ENCODE measurements at places on chromosomes 12 and 14.

DNA sequence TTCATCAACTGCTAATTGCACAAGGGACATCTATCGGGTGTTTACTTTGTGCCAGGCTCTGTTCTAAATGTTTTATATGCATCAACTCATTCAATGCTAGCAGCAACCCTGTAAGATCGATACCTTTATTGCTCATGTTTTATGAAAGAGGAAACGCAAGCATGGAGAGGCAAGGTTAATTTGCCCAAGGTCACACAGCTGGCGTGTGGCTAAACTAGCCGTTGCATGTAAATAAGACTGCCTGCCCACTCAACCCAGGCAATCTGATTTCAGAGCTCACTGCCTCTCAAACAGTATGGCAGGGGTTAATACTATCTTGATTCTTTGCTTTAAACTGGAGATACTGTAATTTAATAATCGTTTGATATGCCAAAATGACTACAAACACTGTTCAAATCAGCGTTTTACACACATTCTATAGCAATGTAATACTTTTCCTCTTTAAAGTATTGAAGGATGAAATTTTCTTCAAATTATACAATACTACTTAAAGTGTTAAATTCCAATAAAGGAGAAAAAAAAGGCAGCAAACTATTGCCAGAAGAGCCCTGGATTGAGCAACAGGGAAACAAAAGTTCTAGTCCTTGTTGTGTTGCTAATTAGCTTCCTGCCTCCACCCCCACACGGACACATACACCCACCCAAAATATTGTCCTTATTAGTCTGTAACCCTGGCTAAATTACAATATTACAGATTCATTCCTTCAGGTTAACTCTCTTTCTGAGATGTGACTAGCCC, 39.1 kb upstream of the DHRS7 start:
- DNase-seq: peak; percentile 26

- no peak for DNase-seq
Observed at GRCh38 chr14:99554757-99555531, 49.1 kb downstream of the CCDC85C start.

DNA sequence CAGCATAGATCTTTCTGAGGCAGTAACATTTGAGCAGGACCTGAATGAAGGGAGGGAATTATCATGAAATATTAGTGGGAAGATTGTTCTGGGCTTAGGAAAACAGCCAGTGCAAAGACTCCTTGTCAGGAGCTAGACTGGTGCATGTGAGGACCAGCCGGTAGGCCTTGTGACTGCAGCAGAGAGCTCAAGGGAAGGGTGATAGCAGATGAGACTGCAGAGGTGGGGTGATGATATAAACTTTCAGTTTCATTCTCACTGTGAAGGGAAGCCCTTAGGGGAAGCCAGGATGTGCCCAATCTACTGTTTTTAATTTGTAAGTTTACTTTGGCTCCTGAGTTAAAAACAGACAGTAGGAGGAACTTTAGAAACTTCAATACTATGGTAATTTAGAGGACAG, 12.4 kb downstream of the IL22 start:
- peak; percentile 71 for DNase-seq

- DNase-seq: no peak
Observed at GRCh38 chr14:100176811-100177327, 17.4 kb upstream of the DEGS2 start.

DNA sequence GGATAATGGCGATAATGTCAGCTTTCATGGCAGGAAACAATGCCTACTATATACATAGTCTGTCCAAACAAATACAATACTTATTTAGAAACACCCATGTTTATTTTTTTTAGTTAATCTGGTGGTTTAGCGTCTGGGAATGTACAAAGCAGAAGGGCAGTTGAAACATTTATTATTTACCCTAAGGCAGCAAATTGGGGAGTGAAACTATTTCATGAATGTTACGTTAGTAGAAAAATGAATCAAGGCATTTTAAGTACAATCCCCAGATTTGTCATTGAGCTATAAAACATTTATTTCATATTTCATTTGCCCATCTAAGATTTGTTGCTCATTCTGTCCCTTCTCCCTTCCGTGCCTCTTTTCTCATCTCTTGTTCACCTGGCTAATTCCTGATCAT, 87.1 kb upstream of the ATF1 start:
- no peak for DNase-seq

DNA sequence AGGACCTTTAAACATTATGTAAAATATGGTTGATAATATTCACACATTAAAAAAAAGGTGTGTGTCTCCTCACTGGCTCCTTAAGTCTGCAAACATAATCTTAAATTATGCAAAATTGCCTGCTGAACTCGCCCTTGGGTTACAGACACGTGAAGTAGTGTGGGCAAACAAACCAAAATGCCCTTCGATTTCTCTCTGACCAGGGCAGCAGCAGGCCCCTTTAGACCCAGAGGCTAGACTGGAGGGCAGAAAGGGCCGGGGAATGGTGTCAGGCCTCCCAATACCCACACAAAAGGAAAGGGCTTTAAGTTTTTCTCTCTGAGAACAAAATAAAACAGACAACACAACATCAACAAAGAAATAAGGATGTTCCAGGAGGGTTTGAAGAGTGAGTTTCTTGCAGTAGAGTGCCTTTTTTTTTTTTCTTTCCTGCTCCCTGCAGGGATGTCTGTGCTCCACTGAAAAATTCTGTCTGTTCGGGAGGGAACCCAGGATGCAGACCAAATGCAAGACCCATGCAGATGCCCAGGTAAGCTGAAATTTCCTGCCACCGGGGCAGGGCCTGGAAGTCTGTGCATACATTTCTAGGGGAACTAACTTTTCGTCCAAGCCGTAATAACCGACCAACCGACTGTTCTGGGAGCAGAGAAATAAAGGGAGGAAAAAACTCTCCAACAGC, 1.7 kb downstream of the TBX3 start:
- DNase-seq: no peak

DNA sequence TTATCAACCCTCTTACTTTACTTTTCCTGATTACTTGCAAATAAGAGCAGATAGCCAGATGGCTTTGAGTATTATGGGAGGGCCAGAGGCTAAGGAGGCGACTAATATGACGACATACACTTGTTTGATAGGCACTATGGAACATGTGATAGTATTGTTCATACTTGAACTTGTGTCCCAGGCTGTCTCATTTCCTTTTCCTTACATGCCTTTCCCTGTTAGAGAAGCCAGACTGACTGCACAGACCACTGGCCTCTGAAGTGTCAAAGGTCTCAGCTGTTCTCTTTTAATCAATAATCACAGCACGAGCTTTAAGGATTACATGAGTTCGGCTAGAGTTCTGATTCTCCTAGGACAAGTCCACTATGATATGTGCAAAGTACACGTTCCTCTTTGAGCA, 326.0 kb downstream of the PRKD1 start:
- no peak for DNase-seq

- peak; percentile 52 for DNase-seq
Observed at GRCh38 chr14:65042731-65043372, 56.2 kb downstream of the FNTB start.

GRCh38 chr14:100582496-100583165, 4.6 kb downstream of the BEGAIN start:
- no peak for DNase-seq

- DNase-seq: no peak
Observed at GRCh38 chr12:54949073-54949711, 35.4 kb downstream of the TESPA1 start.

GRCh38 chr12:124517260-124518050, 50.0 kb downstream of the NCOR2 start:
- DNase-seq: no peak

- DNase-seq: no peak
Observed at GRCh38 chr12:118727979-118728366, 253.4 kb upstream of the SRRM4 start.

- no peak for DNase-seq
Observed at GRCh38 chr12:56699020-56699661, 11.1 kb upstream of the PTGES3 start.

DNA sequence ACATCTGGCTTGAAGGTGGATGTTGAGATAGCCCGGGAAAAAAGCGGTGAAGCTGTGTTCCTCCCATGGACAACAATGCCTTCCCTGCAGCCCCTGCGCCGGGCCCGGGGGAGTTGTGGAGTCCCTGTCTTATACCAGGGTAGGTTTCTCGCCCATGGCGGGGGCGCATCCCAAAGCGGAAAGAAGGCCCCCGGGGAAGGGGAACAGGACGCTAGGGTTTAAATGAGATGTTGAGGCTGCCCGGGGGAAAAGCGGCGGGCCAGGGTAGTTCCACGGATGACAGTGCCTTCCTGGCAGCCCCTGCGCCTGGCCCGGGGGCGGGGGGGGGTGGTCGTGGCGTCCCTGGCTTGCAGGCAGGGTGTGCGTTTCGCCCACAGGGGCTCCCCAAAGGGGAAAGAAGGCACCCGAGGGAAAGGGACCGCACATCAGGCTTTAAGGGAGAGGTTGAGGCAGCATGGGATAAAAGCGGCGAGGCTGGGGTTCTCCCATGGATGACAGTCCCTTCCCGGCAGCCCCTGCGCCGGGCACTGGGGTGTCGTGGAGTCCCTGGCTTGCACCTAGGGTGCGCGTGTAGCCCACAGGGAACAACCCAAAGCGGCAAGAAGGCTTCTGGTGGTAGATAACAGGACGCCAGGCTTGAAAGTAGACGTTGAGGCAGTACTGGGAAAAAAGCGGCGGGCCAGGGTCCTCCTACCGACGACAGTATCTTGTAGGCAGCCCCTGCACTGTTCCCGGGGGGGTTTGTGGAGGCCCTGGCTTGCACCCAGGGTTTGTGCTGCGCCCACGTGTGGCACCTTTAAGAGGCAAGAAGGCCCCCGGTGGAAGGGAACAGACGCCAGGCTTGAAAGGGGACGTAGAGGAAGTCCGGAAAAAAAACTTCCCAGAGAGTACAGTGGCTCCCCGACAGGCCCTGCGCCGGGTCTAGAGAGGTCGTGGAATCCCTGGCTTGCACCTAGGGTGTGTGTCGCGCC, 160.8 kb upstream of the ALG10B start:
- DNase-seq: no peak

- no peak for DNase-seq
Observed at GRCh38 chr14:32472076-32472475, 143.0 kb downstream of the AKAP6 start.

GRCh38 chr12:116929885-116930284, 19.1 kb downstream of the FBXW8 start:
- no peak for DNase-seq

DNA sequence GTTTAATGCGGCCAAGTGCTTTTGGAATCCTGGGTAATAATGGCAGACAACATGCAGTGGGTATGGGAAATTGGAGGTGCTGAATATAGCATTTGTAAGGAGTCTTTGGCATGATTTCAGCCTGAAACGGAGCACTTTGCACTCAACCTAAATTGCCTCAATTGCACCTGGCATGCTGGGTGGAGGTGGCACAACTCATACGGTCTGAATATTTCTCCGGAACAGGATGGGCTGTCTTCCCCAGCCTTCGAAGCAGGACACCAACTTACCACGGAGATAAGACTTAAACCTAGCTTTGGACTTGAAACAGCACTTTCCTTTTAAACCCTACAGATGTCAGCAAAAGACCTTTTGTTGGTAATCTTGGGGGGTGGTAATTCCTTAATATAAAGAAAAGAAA, 153.7 kb upstream of the SRRM4 start:
- no peak for DNase-seq

- DNase-seq: no peak
Observed at GRCh38 chr14:57576498-57576897, 82.8 kb upstream of the CCDC198 start.

DNA sequence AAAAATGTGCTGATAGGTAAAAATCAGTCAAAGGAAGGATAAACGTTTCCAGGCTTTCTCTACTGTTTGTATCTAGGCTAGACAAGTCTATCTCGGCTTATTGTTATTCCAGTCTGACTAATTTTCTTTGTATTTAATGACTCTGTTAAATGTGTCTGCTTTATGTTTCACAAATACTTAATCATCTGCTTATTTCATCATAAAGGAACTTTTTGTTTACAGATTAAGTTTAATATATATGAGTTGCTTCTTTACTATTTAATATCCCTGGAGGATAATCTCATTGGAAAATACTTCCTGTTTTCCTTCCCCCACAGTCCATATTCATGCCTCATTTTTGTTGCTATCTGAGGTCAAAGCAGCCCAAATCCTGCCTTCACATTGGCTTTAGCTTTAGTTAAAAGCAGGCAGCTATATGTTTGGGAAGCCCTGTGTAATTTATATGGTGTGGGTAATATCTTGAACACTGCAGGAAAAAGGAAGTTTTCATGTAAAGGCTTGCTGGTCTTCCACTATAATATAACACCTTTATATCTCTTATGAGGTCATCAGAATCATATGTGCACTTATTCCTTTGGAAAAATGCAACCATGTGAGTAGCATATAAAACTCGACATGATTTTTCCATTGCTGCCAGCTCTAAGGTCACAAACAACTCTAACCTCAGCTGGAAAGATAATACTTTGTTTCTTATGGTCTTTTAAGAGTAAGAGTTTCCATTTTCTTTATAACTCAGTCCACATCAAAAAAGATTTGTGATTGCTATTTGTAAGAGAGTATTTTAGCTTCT, 76.8 kb downstream of the ALX1 start:
- DNase-seq: no peak

DNA sequence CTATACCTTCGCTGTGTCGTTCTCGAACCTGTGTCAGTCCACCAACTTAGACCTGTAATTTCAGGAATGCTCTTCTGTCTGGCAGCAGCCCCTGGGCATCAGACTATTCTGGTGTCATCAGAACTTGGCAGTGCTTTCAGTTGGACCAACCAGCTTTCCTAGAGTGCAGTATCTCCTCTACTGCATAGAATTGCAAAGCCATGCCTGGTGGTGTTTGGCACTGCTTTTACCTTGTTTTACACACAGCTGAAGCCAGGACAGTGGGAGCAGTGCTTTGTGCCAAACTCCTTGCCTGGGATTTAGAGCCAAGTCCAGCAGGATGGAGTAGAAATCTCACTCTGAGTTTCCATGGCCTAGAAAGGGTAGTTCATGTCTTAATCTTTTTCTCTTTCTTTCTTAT, 1.5 kb downstream of the FLVCR2 start:
- DNase-seq: no peak

DNA sequence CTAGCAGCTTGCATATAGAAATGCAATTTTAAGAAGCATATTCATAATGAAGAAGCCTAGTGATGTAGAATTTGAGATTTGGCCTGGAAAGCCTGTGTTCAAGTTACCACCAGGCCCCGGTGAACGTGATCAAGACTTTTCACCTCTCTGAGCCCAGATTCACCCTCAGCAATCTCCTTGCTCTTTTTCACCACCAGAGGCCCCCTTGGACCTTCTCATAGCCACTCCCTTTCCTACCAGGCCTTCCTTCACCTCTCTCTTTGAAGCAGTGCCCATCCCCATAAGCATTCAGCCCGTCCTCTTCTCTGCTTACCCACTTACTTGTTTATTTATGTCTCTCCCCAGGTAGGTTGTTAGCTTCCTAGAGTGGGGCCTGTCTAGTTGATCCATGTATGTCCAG, 1280.9 kb downstream of the AACS start:
- DNase-seq: no peak

DNA sequence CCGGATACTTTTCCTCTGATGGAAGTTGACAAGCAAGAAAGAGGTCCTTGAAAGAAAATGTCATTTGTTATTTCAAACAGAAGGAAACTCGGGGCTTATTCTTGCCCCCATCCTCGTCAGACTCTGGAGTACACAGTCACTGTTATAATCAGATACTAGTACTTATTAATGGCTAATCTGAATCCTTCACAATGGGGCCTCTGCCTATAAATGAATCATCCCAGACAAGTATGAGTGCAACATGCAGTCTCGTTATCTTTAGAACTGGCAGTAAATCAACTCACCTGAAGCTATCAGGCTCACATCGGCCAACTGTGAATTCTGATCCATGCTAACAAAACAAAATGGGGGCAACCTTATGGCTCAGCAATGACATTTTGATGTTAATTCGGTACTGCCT, 216.7 kb downstream of the GRIN2B start:
- DNase-seq: no peak

GRCh38 chr12:70408004-70408790, 42.1 kb downstream of the KCNMB4 start:
- DNase-seq: no peak
